ENCODE measurements at places on chromosomes 6 and 20.

DNA sequence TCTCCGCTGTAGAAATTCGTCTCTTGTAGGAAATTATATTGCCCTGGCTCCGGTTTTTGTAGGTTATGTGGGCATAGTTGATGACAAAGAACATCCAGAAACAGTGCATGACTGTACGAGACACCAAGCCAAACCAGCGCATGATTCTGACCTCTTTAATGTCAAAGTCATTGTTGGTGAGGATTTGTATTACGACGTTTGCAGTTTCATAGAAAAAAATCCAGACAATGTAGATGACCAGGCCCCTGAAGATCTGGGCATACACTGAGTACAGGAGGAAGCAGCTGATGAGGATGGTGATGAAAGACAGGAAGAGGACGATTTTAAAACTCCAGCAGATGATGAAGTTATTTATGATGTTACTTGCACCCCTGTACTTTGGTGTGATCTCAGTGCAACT lies 39.1 kb upstream of the TBC1D22B start:
- no peak for DNase-seq

- DNase-seq: no peak
These were observed 110.2 kb downstream of the AGPAT4 start for GRCh38 chr6:161163466-161164181.

DNA sequence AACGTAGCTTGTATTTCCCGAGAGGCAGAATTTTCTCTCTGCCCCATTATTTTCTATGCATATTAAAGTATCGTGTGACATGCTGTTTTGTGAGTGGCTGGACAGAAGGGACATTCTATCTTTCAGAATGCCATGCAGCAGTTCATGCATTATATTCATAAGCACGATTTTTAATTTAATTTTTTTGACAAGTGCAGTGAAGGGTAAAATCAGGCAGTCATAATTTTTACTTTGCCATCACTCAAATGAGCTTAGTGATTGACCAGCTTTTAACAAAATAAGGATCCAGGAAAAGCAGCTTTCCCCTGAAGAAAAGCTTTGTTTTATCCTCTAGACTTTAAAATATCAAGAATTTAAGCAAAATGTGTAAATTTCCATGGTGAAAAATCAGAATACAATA lies 673.3 kb downstream of the KIF16B start:
- DNase-seq: no peak

- peak; percentile 39 for DNase-seq
These were observed 2.6 kb downstream of the TRERF1 start for GRCh38 chr6:42448927-42449659.

- no peak for DNase-seq
These were observed 29.3 kb upstream of the TXNDC5 start for GRCh38 chr6:7939864-7940228.

- no peak for DNase-seq
These were observed 49.5 kb upstream of the CCN6 start for GRCh38 chr6:112004201-112005012.

GRCh38 chr6:20755631-20756030 lies 221.4 kb downstream of the CDKAL1 start:
- DNase-seq: no peak

- DNase-seq: no peak
These were observed 631 bp downstream of the RAET1L start for GRCh38 chr6:150024646-150025155.

DNA sequence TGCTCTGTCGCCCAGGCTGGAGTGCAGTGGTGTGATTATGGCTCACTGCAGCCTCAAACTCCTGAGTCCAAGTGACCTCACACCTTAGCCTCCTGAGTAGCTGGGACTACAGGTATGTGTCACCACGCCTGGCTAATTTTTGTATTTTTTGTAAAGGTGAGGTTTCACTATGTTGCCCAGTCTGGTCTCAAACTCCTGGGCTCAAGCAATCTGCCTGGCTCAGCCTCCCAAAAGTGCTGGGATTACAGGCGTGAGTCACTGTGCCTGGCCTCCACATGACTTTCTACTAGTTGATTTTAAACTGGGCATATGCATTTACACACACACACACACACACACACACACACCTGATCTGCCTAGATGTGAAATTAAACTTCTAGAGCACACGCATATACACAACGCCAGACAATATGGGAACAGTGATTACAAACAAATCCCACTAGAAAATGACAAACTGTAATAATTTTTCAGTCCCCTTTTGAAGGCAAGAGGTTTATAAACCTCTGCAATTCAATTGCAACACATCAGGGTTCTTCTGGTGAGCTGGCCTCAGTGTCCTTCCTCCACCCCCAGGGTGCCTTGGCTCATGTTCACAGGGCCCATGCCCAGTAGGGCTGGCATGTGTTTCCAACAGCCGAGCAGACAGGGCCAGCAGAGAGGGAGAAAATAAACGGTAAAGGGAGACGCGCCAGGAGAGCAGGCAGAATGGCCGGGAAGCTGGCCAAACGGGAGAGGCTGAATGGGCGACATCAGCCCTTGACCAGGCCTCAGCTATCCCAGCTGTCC lies 31.2 kb downstream of the PARD6B start:
- no peak for DNase-seq

- peak; percentile 77 for DNase-seq
These were observed 14.7 kb downstream of the UCKL1 start for GRCh38 chr20:63941282-63942081.

All from CD4-positive, alpha-beta T cell treated with Interleukin-2 at 100 ng/mL for 4 hours (primary cell).